ENCODE measurements at places on chromosomes 16 and 17.
A peak's percentile ranks its signal among the peaks of the same experiment; 100 is the strongest.

GRCh38 chr17:12640364-12640763 lies 25.3 kb upstream of the MYOCD start:
- no peak for DNase-seq

GRCh38 chr17:77540975-77541374 lies 400.2 kb downstream of the SEC14L1 start:
- no peak for DNase-seq

- no peak for DNase-seq
These were observed 91.0 kb upstream of the CBX4 start for GRCh38 chr17:79930062-79930876.

DNA sequence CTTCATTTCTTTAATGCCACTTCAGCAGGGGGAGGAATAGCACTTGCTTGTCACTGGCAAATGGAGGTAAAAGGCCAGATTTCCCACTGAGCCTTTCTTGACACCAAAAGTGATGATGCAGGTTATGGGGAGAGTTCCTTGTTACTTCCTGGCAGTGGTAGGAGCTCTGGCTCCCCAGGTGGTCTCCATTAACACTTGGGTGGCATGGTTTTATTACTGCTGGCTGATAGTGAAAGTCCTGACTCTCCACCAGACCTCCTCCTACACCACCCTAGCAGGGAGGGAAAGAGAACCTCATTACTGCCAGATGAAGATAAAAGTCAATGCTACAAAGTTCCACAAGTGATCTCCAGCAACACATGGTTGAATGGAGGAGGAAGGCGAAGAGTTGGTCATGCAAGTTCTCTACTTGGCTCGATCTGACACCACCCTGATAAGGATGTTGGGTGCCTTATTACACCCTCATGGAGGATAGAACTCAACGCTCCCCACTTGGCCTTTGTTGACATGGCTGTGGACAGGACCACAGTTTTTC lies 152.7 kb upstream of the GNAO1 start:
- no peak for DNase-seq

DNA sequence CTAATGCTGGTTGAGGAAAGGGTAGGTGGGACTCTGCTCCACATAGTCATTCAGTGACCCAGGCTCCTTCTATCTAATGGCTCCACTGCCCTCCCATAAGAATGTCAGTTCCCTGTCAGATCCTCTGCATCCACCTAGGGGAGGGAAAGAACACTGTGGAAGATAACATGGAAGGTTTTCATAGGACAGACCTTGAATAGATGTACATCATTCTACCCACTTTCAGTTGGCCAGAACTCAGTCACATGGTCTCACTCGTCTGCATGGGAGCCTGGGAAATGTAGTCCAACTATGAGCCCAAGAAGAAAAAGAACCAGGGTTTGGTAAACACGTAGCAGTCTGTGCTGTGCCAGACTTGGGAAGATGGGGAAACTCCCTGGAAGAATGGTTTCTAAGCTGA lies 27.1 kb upstream of the SCNN1B start:
- no peak for DNase-seq

- DNase-seq: no peak
These were observed 2.7 kb downstream of the MPO start for GRCh38 chr17:58277802-58278595.

GRCh38 chr16:27972500-27972899 lies 91.0 kb downstream of the GSG1L start:
- DNase-seq: peak; percentile 10

DNA sequence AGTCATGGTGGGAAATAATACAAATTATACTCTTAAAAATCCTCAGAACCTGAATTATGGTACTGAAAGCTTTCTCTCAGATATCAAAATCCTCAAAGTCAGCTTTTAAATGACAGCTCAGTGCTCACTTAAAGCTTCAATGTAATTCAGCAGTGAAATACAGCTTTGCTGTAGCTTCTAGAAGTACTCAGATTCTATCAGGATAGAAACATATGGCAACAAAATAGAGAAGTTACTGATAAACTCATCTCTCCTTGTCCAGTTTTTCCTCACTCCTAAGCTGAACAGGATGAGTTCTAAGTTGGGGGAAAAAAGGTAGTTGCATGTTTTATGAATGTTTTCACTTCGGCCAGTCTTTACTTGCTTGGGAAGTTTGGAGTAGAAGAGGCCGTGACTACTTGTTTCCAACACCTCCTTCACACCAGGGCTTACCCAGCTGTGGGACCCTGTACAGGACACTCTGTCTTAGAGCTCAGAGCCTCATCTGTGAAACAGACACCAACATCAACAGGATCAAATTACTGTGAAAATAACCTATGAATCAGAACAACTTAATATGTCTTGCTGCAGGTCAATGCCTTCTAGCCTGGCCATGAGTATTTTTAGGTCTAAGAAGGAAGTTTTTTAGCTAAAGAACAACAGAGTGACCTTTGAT lies 30.2 kb downstream of the OGFOD1 start:
- no peak for DNase-seq

GRCh38 chr17:76079956-76080767 lies 1.2 kb downstream of the ZACN start:
- DNase-seq: no peak

GRCh38 chr17:48023400-48024148 lies 14.0 kb downstream of the COPZ2 start:
- DNase-seq: peak; percentile 47

DNA sequence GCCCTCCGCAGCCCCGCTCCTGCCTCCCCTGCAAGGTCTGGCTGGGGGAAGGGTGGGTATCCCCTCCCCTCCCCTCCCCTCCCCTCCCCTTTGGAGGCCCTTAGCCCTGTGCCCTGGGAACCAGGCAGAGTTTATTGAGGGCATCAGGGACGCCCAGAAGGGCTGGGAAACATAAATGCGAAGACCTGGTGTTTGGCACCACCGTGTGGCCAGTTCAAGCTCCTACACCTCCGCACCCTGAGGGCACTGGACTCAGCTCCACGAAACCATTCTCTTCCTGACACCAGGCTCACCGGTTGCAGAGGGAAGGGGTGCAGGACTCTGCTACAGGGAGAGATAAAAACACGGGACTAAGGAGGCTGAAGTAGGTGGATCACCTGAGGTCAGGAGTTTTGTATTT lies 1.0 kb upstream of the AIPL1 start:
- peak; percentile 42 for DNase-seq

DNA sequence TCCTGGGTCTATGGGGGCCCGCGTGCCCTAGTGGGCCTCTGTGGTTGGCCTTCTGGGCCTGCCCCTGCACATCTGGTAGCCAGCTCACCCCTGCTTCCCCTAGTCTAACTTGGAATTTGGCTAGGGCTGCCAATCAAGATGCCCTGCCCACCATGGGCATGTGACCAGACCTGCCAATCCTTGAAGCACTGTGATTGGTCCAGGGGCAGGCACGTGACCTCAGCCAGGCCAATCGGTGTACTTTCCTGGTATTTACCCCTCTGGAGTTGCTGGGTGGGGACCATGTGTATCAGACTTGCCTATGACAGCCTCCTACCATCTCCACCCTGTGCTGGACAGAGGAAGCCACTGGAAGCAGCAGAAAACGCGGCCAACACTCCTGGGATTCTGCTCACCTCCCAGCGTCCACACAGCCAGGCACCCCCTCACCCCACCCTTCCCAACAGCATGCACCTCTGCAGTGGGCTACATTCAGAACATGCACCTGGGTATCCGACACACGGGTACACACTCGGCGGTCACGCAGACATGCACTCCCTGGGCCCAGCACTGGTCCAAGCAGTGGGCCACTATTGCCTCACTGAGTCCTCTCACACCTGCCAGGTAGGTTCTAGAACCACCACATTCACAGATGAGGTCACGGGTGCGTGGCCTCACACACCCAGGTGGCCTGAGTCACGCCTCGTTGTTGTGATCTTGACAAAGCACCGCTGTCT lies 96.9 kb downstream of the RBFOX3 start:
- DNase-seq: no peak

DNA sequence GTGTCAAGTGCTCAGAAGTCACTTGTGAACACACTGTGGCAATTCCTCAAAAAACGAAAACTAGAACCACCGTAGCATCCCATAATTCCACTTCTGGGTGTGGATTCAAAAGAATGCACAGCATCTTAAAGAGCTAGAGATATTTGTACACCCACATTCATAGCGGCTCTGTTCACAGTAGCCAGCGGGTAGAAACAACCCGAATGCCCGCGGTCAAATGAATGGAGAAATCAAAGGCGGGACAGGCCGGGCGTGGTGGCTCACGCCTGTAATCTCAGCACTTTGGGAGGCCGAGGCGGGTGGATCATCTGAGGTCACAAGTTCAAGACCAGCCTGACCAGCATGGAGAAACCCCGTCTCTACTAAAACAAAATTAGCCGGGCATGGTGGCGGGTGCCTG lies 337.5 kb downstream of the SEC14L1 start:
- DNase-seq: no peak

DNA sequence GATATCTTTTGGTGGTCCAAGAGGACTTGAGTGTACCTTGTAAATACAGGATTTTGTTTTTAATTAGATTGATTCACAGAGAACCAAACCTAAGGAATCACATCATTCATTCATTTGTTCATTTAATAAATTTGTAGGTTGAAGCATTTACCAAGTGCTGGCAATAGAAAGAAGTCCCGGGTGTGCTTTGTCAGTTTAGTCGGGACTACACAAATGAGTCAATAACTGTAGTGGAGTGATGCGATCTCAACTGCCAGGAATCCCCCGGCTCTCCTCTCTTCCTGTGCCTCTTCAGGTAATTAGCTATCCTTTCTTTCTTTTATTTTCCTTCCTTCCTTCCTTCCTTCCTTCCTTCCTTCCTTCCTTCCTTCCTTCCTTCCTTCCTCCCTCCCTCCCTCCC lies 1.4 kb upstream of the WWOX start:
- DNase-seq: no peak

GRCh38 chr17:64129515-64129764 lies 504 bp downstream of the ERN1 start:
- DNase-seq: no peak

DNA sequence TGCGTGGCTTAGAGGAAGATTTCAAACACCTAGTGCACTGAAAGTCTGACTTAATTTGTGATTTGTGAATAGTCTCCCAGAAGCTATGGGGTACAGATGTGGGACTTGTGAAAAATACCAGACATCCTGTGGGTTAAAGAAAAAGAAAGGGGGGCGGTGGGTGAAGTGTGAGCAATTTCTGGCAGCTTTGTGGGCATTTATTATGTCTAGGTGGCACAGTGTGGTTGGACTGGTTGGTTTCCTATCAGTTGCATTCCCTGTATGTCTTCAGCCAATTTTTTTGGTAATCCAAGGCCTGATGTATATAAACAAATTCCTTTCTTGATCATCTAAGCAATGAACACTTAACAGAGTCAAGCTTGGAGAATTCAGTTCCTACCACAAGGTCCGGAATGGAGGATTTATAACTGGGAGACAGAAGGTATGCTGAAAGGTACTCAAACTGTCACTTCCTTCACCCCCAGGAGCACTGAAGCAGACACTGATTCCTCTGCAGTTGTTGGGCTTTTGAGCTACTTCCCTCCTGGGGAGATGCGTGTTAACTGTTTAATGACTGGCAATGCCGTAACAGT lies 211.6 kb downstream of the WWOX start:
- no peak for DNase-seq

GRCh38 chr17:70258465-70258864 lies 89.1 kb downstream of the KCNJ2 start:
- no peak for DNase-seq

DNA sequence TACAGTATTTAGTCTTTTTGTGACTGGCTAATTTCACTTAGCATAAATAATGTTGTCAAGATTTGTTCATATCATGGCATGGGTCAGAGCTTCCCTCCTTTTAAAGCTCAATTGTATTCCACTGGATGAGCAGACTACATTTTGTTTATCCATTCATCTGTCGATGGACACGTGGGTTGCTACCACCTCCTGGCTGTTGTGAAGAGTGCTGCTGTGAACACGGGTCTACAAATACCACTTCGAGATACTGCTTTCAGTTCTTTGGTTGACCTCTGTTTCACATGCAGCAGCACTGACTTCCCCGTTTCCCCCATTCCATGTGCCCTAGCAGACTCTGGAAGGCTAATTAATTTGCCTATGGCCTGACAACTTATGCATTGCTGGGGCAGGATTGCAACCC lies 285.4 kb downstream of the SHISA9 start:
- no peak for DNase-seq

GRCh38 chr17:5955764-5956163 lies 114.4 kb upstream of the WSCD1 start:
- no peak for DNase-seq

DNA sequence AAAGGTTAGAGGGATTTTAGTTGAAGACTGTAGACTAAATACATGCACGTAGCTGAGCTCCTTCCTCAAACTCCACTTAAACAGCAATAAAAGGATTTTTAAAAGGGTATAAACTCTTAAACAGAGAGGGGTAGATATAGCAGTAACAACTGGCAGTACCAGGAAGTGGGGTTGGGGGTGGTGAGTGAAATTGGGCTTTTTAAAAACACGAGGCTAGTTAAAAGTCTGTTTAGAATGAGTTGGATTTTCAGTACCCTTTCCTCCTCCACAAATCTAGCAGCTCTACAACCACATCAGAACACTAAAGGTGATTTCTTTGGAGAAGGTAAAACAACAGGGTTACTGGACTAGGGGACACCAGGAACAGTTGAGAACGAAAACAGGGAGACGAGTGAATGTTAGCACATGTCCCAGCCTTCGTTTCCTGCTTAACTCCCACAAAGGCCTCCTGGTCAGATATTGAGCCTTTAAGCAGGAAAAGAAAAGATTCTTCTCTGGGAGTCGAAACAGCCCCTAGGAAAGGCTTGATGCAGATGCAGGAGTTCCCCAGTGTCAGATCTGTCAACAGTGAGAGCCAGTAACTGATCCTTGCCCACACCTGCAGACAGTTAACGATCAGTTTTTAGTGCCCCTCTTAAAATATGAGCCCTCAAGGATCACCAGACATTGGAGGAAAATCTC lies 13.8 kb downstream of the NETO2 start:
- no peak for DNase-seq

- DNase-seq: no peak
These were observed 2.8 kb upstream of the DNASE1 start for GRCh38 chr16:3651461-3652372.

- peak; percentile 83 for DNase-seq
These were observed at the start of gene TELO2 for GRCh38 chr16:1492923-1493745. Gene TELO2 (plus strand): TSS chr16:1493360. CDS start chr16:1494282, 922 bp downstream.

DNA sequence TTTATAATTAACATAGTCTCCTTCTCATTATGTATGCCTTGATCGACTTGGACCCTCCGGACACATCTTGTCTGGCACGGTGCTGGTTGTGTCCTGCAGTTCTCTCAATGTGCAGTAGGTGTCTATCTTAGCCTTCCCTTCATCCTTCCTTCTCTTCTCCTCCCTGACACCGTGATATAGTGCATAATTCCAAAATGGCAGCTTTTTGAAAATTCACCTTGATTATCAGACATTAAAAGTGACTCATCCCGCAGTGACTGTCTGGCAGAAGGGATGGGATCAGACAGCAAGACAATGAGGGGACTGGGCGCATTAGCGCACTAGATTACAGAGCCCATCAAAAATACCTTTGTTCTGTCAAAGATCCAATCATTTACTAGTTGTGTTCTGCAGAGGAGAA lies 70.0 kb upstream of the PMFBP1 start:
- DNase-seq: peak; percentile 0

- no peak for DNase-seq
These were observed 345.2 kb upstream of the PMFBP1 start for GRCh38 chr16:72517154-72517553.

GRCh38 chr17:56690441-56691291 lies 97.2 kb downstream of the NOG start:
- no peak for DNase-seq
